ENCODE measurements at places on chromosomes 11 and 22.

DNA sequence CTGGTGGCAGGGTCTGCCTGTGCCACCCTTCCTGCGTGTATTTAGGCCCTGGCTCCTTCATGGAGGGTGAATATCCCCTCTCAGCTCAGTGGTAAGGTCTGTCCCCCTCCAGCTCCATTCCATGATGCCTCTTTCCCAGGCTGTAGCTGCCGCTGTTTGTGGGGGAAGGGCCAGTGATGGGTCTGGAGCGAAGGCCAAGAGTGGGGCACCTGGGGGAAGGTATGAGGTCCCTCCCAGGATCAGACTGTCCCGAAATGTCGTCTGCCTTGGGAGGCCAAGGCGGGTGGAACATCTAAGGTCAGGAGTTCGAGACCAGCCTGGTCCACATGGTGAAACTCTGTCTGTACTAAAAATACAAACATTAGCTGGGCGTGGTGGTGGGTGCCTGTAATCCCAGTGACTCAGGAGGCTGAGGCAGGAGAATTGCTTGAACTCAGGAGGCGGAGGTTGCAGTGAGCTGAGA lies 1.1 kb downstream of the CD151 start:
- DNase-seq, result no peak

DNA sequence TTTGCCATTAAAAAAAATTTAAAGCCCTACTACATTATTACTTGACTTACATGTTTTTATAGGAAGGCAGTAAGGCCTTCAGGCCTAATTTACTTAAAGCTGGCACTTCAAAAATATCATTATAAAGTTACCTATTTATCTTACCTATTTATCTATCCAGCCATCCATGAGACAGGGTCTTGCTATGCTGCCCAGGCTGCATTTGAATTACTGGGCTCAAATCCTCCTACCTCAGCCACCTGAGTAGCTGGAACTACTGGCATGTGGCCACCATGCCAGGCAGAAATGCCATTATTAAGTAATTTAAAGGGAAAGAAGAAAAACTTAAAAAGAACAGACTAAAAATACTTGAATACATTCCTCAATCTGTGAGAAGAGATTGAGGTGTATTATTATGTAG lies 60.3 kb upstream of the CLNS1A start:
- DNase-seq, result no peak

DNA sequence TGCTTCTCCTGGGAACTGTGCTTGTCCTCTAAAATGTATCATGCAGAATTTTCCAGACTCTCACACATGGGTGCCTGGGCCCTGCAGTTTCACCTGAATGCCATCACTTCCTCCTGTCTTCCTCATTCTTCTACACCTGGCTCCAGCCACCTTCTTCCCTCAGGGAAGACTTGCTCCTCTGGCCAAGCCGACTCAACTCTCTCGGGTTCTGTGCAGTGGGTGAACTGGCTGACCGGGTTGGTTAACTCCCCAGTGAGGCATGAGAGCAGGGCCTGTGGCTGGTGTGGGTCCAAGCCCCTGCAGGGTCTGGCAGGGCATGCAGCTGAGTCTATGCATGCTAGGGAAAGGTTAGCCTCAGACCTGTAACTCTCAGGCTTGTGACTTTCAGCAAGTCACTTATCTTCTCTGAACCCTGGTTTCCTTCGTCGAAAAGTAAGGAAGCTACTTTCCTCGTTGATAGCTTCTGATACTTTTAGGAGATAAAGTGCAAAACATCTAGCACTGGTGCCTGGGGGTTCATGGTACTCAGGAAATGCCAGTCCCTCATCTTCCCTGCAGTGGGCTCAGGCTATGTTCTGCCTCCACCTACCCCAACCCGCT lies 11.9 kb downstream of the CD82 start:
- no peak for DNase-seq

DNA sequence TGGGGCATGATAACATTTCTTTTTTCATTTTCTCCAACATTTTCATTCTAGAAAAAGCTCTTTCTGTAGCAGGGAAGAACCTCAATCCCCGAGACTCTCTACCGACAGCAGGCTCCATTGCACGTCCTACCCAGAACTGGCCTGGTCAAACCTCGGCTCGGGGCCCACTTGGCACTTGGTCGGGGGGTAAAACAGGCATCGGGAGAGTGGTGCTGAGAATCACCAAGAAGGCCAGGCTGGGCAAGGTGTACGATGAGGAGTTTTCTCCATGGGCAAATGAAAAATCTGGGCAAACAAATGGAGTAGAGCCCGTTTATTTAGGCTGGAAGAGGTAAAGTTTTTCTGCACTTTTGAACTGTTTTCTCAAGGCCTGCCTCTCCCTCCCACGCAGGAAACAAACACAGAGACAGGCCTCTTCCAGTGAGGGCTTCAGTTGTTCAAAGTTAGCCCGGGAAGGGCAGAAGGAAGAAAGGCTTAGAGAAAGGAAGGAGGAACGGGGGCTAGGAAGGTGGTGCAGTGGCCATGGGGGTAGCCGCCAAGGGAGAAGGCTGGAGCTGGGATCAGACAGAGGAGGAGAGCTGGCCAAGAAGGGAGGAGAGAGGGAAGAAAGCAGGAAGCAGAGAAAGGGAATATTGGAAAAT lies 87.6 kb downstream of the ETS1 start:
- no peak for DNase-seq

- DNase-seq, result no peak
Observed at GRCh38 chr22:20779818-20780158, 5.9 kb downstream of the SERPIND1 start.

DNA sequence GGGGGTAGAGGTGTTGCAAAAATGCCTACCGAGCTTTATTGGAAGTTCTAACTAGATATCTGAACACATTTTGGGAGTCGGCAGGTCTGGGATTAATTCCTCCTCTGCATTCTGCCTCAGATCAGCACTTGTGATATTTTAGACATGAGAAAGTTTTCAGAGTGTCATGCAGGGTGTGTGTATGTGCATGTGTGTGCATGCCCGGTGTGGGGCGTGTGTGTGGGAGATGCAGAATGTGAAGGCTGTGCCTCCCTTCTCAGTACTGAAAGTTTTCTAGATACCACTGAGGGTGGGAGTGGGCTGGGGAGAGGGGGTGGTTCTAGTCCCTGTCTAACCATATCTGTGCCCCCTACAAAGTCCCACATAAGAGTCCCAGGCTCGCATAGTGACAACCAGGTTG lies 180.0 kb upstream of the NTM start:
- no peak for DNase-seq

- DNase-seq, result no peak
Observed at GRCh38 chr11:134199531-134199930, 24.2 kb downstream of the NCAPD3 start.

DNA sequence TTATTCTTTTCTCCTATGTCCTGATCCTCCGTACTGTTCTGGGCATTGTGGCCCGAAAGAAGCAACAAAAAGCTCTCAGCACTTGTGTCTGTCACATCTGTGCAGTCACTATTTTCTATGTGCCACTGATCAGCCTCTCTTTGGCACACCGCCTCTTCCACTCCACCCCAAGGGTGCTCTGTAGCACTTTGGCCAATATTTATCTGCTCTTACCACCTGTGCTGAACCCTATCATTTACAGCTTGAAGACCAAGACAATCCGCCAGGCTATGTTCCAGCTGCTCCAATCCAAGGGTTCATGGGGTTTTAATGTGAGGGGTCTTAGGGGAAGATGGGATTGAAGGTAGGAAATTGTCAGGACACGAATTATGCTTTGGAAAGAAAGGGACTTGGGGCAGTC lies 843 bp downstream of the OR51T1 start:
- no peak for DNase-seq

DNA sequence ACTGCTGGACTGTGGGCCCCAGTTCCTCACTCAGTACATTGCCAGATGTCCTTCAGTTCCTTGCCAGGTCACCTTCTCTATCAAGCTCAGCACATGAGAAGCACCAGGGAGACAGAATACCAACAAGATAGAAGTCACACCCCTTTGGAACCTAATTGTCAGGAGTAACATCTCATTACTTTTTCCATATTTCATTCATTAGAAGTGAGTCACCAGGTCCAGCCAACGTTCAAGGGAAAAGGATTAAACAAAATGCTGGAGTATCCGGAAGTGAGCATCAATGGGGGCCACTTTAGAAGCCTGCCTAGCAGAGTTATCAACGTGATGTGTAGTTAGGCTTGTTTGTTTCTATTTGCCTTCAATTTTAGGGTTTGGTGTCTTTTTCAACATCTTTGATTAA lies 569.3 kb downstream of the MIAT start:
- no peak for DNase-seq

DNA sequence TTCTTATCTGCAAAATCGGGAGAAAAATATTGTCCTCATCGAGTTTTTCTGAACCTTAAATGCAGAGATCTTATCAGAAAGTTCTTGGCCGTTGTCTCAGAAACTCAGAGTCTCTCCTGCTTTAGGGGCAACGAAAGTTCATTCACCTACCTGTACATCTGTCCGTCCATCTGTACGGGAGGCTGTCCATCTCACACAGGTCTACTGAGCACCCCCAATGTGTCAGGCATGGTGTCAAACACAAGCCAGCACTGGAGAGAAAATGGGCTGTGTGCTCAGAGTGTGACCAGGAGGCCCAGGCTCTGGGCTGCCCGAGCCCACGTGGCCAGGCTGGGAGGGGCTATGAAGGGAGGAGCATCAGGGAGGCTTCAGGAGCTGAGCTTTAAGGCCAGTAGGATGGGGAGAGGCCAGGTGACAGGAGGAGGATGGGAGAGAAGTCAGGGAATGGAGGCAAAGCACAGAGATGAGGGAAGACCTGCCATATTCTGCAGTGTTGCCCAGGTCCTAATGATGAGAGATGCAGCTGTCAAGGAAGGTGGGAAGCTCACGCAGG lies 62.4 kb upstream of the MYEOV start:
- DNase-seq, result peak; percentile 26

- no peak for DNase-seq
Observed at GRCh38 chr11:112300094-112300786, 39.6 kb upstream of the PLET1 start.

- DNase-seq, result no peak
Observed at GRCh38 chr11:14520747-14521151, 563 bp upstream of the PSMA1 start.

DNA sequence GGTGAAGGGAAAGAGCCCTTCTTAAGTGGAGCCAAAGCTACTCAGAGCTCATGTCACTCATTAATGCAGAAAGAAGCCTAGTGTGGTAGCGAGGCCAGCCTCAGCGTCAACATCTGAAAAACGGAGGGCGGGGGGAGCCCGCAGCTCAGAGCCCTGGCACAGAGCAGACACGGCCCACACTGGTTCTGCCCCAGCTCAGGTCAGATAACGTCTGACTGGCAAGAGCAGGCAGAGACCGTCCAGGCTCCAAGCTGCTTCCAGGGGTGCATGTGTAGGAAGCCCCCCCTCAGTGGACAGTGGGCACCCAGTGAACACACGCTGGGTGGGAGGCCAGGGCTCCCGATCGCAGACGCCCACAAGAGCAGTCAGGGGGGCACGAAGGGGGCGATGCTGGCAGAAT lies 100.8 kb downstream of the SHANK2 start:
- no peak for DNase-seq

All from H9 (cell line).